ENCODE measurements at places on chromosomes 3 and 15.

GRCh38 chr3:165918657-165918979, 81.4 kb upstream of the BCHE start:
- no peak for DNase-seq

DNA sequence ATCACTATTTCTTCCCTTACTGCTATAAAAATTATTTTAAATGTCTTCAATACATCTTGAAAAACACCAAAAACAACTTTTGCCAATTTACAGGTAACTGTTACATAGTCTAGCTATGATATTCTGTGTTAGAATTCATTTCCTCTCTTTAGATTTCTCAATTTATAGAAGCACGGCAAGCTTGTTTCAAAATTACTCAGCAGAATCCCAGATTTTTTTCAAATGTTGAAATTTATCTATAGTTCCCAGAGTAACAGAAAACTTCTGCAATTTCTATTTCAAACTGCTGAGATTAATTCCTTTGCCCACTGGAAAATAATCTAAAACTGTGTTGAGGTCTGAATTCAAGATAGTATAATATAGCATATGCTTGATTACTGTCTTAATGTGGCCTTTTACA, 41.2 kb downstream of the CCPG1 start:
- no peak for DNase-seq

DNA sequence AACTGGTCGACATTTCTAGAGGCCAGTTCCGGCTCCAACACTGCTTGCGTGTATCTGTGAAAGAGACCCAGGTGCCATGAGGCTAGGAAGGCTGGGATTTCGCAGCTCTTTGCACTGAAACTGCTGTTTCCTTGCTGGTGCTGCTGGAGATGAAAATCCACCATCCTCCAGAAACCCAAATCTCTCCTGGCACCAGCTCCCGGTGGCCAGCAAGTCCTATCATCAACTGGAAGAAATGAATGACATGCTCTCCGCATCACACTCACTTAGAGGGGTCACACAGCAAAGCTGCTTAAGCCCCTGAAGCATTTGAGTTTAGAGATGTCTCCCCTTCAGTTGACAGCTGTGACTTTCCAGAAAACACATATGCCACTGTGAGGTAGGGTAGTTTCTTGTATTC, 471.8 kb upstream of the PROK2 start:
- DNase-seq = no peak

DNA sequence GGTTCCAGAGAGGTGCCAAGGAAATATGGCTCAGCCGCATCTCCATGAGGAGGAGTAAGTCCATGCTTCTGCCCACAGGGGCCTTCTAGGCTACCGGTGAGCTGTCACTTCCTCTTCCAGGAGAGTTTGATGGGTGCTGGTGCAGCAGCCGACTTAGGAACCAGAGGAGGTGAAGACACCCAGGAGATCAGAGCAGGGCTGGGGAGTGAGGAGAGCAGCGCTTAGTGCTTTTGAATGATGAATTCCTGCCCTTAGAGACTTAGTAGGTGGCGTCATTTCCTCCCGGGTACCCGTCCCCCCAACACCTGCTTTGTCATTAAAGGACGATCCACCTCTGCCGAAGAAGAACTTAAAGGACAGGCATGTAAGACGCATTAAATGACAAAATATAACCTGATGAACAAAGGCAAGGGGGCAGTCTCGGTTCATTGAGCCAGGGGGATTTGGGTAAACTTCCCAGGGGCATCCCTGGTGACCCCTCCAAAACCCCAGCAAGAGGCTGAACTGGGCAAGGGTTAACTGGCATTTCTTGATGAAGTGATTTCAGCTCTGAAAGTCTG, 67.6 kb downstream of the HES1 start:
- no peak for DNase-seq

DNA sequence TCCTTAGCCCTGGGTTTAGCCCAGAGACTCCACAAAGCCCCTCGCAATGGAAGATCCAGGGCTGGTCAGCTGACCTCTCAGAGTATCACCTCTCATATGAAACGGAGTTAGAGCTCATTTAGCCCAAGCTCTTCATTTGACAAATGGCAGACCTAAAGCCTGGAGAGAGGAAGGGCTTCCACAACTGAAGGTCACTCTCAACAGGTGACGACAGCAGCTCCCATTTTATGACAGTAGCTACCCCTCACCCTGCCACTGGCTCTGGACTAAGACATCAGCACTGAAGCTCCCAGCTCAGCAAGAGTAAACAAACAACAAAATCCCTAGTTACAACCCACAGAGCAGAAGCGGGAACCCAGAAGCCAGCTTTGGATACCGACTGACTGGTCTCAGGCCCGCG, 33.7 kb downstream of the TLE3 start:
- DNase-seq = no peak

GRCh38 chr15:99424978-99425656, 140.7 kb upstream of the MEF2A start:
- peak; percentile 38 for DNase-seq

DNA sequence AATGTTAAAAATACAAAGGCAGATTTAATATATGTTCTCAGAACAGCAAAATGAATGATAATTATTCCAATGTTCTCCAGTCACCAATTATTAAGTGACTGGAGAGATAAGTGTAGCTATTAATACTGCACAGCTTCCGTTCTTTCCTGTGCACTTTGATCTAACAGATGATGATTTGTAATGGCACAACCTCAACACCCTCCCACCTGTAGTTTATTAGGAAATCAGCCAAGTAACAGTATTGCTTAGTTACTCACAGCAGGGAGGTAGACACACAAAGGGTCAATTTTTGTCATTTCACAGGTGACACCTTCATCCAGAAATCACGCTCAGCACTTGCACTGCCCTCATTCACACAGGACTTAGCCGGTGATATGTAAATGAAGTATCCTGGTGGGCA, 688.1 kb downstream of the EPHA3 start:
- no peak for DNase-seq

DNA sequence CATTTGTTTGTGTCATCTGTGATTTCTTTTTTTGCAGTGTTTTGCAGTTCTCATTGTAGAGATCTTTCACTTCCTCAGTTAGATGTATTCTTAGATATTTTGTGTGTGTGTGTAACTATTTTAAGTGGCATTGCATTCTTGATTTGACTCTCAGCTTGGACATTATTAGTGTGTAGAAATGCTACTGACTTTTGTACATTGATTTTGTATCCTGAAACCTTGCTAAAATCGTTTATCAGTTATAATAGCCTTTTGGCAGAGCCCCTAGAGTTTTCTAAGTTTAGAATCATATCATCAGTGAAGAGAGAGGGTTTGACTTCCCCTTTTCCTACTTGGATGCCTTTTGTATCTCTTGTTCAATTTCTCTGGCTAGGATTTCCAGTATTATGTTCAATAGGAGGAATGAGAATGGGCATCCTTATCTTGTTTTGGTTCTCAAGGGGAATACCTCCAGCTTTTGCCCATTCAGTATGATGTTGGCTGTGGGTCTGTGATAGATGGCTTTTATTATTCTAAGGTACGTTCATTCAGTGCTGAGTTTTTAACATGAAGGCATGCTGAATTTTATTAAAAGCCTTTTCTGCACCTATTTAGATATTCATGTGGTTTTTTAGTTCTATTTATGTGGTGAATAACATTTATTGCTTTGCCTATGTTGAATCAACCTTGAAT, 211.7 kb downstream of the MBNL1 start:
- no peak for DNase-seq

- no peak for DNase-seq
Observed at GRCh38 chr3:104916971-104917370, 449.7 kb upstream of the ALCAM start.

GRCh38 chr3:125398952-125399351, 23.8 kb upstream of the ZNF148 start:
- no peak for DNase-seq

- DNase-seq = no peak
Observed at GRCh38 chr3:149933858-149934257, 36.8 kb downstream of the PFN2 start.

GRCh38 chr3:118863731-118864322, 170.8 kb downstream of the IGSF11 start:
- DNase-seq = no peak

GRCh38 chr3:9861626-9862130, 17.9 kb upstream of the RPUSD3 start:
- no peak for DNase-seq

- no peak for DNase-seq
Observed at GRCh38 chr3:97942801-97943546, 29.3 kb downstream of the RIOX2 start.

DNA sequence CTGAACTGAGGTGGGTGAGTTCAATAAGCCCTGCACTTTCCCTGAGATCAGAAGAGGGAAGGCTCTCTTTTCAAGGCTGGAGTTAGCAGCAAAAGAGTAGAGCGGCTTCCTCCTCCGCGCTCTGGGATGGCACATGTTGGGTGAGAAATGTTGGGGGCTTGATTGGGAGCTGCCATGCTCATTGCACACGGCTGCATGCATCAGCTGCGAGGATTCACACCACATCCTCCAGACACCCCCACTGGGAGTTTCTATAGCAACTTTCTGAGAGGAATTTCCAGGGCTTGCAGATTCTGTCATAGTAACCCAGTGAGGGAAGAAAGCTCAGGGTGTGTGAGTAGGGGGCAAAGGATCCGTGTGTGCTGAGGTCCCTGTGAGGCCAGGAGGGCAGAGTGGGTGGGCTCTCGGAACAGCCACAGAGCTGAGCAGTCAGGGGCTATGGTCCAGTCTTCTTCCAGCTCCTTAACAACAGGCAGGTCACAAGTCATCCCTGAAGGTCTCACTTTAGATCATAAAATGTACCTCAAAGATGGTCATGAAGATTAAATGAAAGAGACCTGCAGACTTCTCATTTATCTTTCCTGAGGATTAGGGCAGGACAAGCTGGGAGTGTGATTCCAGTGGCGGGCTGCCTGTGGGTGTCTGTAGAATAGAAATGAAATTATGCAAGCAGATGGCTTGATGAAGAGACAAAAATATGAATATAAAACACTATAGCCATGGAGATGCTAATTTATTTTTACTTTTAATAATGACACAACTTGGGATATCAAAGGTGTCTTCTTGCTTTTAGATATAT, 75.7 kb upstream of the CHRNA7 start:
- DNase-seq = no peak

DNA sequence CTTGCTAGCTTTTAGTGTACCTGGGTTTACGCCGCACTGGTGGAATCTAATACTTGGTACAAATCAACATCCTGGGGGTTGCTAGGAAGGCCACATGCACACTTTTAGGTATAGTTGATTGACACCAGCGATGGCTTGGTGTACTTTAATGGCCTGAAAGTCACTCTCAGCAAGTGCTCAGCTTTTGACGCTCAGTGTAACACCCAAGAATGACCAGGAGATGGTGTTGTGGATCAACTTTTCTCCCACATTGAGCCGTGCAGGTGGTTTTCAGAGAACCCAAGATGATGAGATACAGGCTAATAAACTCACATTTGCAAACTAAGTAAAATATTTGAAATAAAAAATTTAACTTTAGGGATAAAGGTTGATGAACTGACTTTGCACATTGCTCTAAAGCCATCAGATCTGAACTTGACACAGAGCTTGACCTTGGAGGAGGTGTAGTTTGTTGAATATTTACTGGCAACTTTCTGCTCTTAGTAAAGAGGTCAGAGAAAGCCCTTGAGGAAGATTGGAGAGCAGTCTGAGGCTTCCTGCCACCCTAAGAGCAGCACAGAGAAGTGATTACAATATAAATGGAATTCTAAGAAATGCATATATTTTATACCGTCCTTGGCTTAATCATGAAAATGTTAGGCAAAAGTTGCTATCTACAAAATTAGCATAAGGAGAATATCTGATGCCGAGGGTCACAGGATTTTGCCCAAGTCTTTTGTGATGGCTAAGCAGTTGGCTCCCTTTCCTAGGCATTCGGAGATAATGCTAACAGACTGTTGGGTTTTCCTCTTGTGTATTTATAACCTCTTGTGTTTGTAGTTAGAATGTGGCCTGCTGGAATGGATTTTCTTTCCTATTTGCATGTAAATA, 143.4 kb upstream of the RASGRP1 start:
- no peak for DNase-seq

GRCh38 chr15:68311859-68312557, 34.5 kb downstream of the FEM1B start:
- DNase-seq = no peak

DNA sequence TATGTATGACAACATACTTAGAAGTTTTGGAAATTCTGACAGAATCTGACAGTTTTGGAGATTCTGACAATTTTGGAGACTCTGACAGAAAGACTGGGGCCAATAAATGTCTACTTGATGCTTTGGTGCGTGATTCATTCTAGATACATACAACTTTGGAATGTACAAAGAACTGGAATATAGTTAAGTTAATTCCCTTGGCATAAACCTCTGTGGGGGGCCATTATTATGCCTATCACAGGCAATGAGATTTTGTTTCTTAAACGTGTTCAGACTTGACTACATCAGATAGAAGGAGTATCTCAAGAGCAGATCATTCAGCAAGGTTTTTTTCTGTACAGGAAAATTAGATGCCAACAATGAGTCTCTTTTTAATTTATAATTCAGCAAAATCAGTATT, 617.6 kb upstream of the ZNF717 start:
- no peak for DNase-seq

DNA sequence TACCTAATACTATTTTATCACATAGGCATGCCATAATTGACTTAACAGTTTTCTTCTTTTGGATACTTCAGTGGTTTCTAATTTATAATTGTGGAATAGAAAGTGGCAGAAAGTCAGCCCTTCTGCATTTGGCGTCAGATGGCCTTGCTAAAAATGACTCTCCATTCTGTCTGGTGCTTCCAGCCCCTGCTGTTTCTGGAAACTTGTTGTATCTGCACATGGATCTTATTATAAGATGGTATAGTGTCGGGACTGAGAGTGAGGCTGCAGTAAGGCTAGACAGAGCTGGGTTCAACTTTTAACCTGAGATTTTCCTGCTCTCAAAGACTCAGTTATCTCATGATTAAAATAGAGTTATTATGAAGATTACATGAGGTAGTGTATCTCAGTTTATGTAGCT, 74.8 kb upstream of the WDR72 start:
- DNase-seq = no peak

DNA sequence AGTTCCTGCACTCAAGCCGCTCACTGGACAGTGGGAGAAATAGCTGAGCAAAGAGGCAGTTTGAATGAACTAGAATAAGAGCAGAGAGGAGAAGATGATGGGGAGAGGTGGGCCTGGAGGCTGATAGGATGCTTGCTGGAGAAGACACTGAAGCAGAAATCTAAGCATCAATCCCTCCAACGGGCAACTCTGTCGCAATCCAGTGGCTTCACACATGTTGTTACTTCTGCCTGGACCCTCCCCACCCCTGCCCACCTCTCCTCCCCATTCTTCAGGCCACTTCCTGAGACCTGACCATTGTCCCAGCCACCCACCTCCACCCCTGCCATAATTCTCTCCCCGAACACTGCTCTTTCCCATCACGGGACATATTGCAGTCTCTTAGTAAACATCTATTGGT, 76.0 kb downstream of the SRGAP3 start:
- no peak for DNase-seq

DNA sequence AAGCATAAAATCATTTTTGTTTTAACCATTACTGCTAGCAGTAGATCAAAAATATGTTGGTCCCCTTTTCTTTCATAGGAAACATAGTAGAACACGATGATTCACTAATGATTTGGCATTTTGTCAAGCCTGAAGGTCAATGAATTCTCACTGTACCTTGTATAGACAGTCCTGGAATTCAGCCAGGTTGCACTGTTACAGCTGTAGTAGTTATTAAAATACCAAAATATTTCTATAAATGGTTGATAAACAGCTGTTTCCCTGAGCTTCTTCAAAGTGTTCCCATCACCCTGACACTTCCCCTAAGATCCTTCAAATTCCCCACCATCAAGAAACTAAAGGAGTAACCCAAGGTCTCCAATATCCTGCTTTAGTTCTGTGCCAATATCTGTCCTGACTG, 200.9 kb downstream of the ATP8B4 start:
- DNase-seq = no peak

- DNase-seq = no peak
Observed at GRCh38 chr3:190644035-190644434, 130.2 kb downstream of the IL1RAP start.

- DNase-seq = no peak
Observed at GRCh38 chr15:60721707-60722106, 242.8 kb upstream of the ICE2 start.

Measured in stimulated activated CD8-positive, alpha-beta memory T cell treated with anti-CD3 and anti-CD28 coated beads, Interleukin-4, amount 100 ng/mL, for 24 hours (primary cell).